Stimulated activated CD4-positive, alpha-beta T cell treated with anti-CD3 and anti-CD28 coated beads, Interleukin-2, amount 100 ng/mL, for 4 hours (primary cell): ENCODE measurements at places on chromosomes 3 and 15.

DNA sequence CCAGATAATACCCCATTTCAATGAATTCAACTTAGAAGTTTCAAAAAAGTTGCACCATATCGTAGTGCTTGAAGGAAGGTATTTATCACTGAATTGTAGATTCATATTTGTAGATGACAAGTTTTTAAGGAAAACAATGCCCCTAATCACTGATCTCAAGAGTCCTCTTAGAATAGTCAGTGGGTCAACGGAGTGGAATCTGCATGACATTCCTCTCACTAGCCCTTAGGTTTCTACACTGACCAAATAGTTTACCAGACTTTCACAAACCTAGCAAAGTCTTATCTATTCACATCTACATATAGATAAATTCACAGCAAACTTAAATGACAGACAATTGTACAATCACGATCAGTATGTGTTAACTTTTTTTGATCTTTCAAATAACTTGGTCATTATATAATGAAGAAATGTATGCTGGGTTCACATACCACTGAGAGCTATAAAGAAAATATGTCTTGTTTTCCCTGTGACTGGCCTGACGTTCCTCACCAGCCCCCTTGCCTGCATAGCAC lies 35.7 kb upstream of the PHLDB2 start:
- DNase-seq = no peak

GRCh38 chr15:51801391-51801835 lies 28.0 kb upstream of the TMOD3 start:
- no peak for DNase-seq

DNA sequence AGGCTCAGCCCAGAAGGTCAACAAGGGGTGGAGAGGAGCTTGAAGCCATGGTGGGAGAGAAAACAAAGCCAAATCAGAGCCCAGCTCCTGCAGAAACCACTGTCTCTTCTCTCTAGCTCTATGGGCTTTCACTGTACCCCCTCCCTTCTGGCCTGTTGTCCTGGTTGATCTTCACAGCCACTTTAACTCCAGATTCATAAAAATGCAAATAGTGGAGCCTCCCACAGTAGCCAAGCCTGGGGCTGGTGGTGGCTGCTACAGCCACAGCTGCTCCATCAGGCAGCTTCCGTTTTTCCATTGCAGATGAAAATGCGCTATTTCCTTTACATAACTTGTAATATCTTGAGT lies 20.7 kb upstream of the CAV3 start:
- no peak for DNase-seq

DNA sequence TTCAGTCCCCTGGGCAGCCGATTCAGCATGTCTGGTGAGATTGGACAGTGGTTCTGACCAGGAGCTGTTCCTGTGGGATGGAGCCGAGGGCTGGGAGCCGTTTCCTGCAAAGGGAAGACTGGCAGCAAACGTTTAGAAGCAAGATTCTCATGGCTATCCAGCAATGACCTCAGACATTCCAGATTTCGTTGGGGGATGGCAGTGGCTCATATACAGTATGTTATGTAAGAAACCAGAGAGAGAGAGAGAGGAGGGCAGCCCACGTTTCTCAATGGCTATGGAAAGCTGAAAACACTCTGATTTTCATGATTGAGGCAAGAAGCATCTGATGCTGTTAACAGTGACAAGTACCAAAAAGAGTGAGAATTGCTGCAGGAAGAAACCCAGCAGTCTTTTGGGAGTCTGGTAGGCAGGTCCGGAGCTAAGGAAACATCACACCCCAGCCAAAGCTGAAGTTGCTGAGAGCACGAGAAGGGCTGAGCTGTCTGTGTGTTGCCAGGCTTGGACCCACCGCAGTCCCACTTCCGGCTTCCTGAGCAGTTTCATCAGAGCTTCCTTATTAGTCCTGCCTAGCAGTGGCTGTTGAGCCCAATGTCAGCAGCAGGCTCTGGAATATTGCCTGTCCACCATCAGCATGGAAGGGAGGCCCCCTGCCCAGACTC lies 25.6 kb upstream of the VPS8 start:
- DNase-seq = no peak

DNA sequence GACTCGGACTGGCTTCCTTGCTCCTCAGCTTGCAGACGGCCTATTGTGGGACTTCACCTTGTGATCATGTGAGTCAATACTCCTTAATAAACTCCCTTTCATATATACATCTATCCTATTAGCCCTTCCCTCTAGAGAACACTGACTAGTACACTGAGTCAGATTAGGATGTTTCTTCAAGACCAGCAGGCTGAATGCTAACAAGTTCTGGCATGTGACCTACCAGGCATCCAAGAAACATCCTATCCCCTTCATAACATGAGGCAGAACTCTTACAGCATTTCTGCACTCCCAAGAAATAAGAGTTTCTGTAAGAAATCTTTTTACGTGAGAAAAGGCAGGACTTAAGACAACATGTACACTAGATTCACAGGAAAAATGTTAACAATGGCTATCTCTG lies 9.3 kb downstream of the CFAP92 start:
- no peak for DNase-seq

- DNase-seq = no peak
Measured at GRCh38 chr3:65665915-65666314, 372.8 kb downstream of the MAGI1 start.

GRCh38 chr15:82854554-82854953 lies 45.1 kb downstream of the WHAMM start:
- DNase-seq = no peak

DNA sequence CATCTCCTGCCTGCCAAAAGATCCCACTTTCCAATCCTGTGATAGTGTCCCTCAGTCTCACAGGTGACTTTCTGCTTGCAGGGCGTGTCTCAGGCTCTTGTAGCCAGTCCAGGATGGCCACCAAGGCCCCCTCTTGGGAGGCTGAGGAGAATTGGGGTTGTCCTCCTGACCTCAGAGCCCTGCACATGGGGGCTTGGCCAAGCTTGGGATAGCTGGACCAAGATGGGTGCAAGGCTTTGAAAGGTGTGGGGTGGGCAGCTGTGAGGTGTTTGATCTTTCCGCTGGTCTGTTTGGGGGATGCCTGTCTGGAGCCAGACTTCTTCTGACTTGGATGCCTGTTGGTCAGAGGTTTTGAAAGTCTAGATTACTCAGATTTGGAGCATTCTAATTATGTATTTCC lies 12.0 kb upstream of the CPNE9 start:
- DNase-seq = no peak

DNA sequence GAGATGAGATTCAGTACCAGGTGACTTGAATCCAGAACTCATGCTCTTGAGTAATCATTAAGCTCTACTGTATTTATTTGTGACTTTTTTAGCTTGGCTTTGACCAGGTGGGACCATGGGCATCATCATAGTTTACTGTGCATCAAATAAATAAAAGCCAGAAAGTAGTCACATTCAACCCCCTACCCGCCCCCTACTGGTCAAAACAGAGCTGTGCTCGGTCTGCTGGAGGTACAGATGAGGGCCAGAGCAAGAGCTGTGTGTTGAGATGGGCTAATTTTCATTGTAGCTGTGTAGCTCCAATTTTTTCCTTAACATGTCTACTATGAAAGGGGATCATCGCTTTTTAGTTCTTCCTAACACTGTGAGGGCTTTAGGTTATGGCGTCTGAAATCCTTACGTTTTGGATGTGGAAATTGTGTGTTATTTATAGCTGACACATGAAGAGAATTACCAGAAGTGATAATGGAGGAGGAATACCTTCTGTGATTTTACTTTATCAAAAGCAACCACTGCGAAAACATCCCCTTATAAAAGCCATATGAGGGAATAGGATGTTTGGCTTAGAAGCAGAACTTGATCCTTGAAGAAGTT lies 375.1 kb downstream of the PTPRG start:
- DNase-seq = no peak

DNA sequence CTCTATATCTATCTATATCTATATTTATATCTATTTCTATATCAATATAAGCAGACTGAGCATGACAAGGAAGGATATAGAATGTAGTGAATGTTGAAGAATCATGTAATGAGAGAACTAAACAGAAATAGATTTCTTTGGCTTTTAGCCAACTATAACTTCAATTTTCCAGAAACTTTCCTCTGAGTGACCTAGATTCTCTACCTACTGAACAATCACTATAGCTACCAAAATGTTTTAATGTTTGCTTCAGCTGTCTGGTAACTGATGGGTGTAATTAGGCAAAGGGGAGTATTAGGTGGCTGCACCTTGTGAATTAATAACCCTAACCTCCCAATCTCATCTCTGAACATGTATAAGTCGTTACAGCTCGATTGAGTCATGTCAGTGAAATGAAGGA lies 76.4 kb upstream of the ROBO1 start:
- DNase-seq = no peak

- DNase-seq = no peak
Measured at GRCh38 chr3:110494728-110495127, 576.9 kb upstream of the NECTIN3 start.

DNA sequence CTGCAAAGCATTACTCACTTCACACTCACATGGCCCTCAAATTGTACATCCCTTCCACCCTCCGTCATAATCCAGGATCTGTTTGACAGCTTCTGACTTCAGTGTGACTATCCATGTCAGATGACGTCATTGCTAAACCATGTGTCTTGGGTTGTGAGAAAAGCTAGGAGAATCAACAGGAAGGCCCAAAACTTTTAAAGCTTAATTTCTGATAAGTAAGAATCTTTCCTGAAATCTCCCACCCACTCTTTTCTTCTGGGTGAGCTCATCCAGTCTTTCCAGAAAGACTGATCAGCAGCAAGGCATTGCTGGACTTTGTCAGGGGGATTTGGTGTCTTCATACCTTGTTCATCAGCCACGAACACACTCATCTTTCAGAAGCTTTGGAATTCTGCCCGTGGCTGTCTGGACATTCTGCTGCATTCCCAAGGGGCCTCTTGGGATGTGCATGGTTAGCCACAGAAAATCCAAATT lies 11.5 kb upstream of the LMCD1 start:
- no peak for DNase-seq

DNA sequence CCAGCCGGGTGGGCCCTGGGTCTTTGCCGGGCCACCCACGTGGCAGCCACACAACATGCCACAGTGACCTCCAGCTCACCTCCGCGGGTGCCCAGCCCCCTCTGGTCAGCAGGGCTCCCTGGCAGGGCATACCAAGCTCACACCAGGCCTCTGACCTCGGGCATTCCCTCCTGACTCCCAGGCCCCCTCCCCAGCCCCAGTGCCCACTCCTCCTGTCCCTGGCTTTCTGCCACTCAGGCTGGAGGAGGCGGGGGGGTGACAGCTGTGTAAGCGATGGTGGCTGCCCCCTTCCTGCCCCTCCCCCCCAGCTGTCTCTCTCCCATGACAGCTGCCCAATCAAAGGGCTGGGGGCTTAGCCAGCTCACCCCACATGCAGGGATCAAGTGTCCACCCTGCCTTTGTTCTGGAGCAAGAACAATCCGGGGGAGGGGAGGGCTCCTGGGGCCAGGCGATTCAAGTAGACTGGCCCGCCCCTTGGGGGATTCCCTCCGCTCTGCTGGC lies 3.3 kb downstream of the PCBP4 start:
- DNase-seq = no peak

- no peak for DNase-seq
Measured at GRCh38 chr3:143514874-143515273, 333.4 kb downstream of the SLC9A9 start.

- DNase-seq = no peak
Measured at GRCh38 chr15:88613074-88613944, 7.8 kb upstream of the AEN start.

DNA sequence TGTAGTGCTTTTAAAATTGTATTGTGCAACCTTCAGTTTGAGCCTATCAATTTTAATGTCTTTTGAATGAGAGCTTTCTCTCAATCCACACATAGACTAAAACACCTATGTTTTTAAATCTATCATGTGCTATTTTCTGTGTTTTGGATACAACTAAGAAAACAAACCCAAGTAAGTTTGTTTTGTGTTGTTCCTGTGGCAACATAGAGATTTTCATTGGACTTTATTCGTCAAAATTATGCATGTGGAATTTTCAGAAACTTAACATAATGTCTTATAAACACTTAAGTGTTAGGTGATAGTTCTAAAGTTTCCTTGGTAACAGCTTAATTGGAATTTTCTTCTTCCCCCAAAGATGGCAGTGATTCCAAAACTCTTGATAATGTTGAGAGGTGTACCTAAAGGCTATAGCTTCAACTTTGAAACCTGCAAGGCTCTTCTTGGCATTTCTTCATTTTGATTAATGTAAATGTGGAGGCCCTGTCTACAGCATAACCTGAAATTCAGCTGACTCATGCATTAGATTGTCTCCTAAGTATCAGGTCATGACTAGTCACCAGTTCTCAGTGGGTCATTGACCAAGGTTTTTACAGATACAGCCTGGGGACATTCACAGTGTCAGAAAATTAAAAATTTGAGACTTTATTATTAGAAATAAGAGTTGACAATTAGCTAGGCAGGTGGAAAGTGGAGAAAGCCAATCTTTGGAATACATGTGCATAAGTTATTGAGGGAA lies 44.4 kb downstream of the COL6A5 start:
- DNase-seq = no peak

DNA sequence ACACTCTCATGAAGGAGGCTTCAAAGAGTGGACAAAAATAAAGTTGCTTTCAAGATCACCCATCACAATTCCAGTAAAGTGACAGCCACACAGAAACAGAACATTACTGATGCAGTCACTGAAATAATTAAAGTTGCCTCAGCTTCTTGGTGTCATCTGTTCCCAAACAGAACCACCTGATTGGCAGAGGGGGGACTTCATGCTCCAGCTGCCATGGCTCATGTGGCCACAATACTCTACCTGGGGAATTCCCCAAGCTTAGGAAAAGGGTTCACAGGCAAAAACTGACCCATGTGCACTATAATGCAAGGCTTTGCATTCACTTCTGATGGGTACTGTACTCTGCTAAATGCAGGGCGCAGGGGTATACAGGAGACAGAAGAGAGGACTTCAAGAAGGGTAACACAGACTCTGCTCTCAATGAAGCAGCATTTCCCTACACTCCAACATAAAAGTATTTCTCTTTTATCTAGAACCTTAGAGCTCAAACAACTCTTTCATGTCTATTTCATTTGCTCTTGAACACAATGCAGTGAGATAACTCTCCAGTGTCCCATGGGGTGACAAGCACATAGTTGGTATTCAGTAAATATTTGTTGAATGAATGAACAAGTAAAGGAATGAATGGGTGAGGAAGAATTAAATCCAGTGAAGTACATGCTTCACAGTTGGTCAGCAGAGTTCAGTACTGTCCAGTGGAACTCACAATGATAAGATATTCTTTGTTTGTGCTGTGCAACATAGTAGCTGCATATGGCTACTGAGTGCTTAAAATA lies 8.6 kb upstream of the CTNNB1 start:
- no peak for DNase-seq

DNA sequence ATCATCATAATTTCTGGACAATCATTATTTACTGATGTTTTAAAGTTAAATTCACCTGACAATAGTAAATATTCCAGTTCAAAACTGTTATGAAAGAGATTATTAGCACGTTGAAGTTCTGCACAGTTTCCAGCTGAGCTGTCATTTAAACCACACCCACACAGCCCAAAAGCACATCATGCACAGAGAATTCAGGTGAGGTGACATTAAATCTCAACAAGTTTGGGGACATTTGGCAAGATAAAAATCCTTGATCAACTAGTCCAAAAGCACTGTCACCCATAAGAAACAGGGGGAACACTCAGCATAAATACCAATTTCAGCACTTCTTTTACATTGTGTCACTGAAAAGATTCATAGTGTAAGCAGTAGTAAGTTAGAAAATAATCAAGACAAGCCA lies 6.9 kb downstream of the NCEH1 start:
- DNase-seq = no peak
